ENCODE measurements at places on chromosomes 11 and 22.
A peak's percentile ranks its signal among the peaks of the same experiment; 100 is the strongest.

- DNase-seq = no peak
Observed at GRCh38 chr22:41522813-41523212, 21.5 kb downstream of the POLR3H start.

GRCh38 chr22:19042285-19043120 lies 79.7 kb downstream of the DGCR2 start:
- peak; percentile 21 for DNase-seq

DNA sequence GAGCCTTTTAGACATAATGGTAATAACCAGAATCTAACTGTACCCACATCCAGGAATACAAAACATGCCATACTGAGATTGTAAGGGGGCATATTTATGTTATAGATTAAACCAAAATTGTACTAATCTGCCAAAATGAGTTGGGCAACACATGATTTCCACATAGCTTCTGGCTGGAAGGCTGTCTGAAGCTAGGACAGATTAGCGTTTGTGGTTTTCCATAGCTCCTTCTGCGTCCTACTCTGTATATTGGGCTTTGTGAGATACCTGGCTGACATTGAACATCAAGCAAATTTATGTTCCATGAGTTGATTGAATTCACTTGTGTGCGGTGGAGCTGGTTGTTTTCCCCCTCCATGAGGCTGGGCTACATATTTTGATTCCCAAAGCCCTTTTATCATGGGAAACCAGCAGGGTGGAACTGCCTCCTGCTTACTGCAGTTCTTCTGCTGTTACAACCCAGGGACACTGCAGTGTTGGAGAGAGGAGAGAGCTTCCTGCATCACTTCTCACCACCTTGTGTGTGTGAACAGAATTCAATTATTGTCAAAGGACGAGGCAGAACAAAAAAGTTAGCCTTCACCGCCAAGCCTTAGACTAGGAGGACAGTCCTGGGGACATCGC lies 114.9 kb downstream of the C11orf91 start:
- DNase-seq = no peak

- no peak for DNase-seq
Observed at GRCh38 chr11:119251114-119251513, 45.0 kb downstream of the CBL start.

DNA sequence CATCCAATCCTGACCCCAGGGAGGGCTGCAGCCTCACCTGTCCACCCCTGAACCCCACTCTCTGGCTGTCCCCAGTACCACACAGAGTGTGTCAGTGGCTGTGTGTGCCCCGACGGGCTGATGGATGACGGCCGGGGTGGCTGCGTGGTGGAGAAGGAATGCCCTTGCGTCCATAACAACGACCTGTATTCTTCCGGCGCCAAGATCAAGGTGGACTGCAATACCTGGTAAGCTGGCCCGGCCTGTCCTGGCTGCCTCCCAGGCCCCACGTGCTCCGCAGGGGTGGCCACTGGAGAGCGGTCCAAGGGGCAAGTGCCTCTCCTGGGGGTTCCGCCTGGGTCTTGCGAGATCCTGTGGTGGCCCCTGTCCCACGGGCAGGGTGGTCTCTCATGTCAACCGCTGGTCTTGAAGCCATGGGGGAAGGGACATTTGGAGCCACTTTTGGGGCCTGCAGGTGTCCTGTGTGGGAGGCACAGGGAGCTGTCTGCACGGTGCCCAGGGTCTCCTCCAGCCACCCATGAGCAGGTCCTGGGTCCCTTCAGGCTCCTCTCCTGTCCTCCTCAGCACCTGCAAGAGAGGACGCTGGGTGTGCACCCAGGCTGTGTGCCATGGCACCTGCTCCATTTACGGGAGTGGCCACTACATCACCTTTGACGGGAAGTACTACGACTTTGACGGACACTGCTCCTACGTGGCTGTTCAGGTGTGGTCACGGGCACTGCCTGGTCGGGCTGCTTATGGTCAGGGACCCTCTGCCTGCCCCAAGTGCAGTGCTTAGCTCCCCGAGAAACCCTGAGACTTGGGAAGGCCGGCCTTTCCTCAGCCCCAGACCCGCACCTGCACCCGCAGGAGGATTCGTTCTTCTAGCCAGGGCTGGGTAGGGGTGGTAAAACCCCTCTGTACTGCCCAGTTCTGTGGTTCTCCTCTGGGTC lies 11.8 kb downstream of the MUC2 start:
- DNase-seq = no peak

GRCh38 chr11:16356057-16356760 lies at the start of gene SOX6:
TSS of gene SOX6 (minus strand) at chr11:16356546. CDS start at chr11:16341248, 15,298 bp downstream.
- DNase-seq = no peak

DNA sequence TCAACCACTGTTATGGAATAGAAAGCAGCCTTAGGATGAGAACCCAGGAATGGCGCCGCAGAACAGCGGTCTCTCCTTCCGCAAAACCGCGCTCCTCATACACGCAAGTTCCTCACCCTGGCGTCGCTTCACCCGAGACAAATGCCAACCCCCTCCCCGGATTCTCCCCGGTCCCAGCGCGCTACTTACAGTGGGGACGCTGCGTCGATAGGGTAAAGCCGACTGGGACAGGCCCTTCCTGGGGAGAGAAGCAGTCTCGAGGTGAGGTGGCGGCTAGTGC lies 287 bp downstream of the RPS13 start:
- DNase-seq = no peak

Data from activated T-cell treated with anti-CD3 and anti-CD28 coated beads, Interleukin-2, amount 50 U/mL, for 24 hours (primary cell).